ENCODE measurements at places on chromosomes 1 and 21.

DNA sequence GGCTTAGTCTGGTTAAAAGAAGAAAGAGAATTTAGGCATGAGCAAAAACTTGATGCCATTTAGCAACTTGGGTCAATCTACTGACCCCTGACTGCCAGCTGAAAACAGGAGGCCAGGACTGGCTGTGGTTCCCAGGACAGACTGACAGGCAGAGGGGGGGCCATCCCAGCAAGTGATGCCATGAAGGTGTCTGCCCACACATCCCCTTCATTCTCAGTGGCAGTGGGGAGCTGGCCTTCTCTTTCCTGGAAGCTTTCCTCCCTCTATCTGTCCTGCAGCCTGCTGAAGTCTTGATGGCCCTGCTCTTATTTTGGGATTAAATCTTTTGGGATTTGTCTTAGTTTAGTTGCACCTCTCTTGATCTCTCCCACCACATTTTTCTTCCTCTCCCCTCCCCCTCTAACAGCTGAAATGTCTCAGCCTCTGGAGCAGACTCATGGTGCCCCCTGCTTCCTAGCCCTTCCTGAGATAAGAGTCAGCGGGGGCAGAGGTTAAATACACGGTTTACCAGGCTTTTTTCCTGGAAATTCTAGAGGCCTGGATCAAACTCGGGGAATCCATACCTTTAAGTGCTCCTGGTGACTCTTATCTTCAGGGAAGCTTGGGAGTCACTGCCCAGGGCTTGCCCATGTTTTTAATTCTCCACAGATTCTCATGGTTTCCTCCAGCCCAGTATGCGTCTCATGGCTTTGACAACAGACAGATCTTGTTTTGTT lies 99.5 kb upstream of the TSPAN2 start:
- DNase-seq: no peak

DNA sequence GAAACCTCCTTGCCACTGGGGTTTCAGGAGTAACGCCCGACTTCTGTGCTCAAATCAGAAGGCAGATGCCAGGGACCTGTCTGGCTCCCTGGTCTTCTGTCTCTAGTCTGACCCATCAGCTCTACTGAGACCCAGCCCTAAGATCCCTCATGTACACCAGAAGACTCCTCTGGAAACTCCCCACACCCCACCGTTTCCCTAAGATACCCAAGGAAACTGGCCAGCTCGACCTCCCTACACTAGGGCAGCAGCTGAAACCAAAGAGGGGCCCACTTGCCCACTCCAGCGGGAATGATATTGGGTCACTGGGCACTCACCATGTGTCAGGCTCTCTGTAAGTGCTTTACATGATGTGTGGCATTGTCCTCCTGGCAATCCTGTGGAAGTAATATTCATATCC lies 469 bp upstream of the S100A16 start:
- DNase-seq: no peak

- peak; percentile 81 for DNase-seq
Measured at GRCh38 chr1:179002552-179003345, 22.9 kb upstream of the FAM20B start.

DNA sequence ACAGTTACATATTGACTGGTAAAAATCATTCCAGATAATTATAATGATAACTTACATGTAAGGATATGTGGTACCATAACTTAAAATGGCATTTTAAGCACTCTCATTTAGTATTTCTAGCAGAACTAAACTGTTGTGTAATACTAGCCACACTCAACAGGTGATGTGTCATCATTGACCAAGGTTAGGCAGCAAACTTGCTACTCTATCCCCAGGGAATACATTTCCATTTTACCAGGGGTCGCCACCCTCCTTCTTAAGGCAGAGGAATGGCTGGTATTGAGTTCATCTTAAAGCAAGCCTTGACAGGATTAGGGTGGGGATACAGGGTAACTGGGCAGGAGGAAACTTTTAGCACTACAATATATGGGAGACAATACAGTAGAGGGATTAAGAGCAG lies 259.8 kb upstream of the CAMK1G start:
- no peak for DNase-seq

DNA sequence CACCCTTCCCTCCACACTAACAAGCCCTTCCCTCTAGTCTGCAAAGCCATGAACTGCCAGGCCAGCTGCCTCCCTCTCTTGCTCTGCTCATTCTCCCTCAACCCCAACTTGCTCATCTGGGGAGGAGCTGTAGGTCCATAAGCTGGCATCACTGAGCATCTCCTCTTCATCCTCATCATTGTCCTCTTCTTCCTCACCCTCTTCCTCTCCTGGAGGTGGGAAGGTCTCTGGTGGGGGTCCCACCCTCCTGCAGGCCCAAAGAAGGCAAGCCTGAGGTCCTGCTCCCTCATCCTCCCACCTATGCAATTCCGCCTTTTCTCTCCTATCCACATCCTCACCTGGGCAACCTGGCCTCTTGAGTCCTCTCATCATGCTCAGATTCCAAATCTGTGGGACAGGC lies 2.7 kb downstream of the ZNF692 start:
- DNase-seq: no peak

DNA sequence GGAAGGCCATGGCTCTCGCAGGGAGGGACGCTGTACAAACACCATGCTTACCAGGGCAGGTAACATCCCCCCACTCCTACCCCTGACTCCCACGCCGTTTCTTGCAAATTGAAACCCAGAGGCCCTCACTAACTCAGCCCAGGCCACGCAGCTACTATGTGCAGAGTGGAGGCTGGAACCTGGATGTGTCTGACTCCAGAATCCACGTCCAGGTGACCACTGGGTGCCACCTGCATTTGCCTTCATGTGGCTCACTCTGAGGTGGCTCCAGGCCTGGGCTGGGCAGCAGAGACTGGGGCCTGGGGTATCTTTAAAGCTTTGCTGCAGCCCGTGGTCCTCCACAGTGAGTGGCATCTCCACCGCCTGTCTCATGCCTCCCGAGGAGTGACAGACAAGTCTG lies 29.6 kb upstream of the AJAP1 start:
- no peak for DNase-seq

- DNase-seq: no peak
Measured at GRCh38 chr1:94753171-94753972, 66.8 kb upstream of the SLC44A3 start.

- no peak for DNase-seq
Measured at GRCh38 chr1:222522105-222522915, 25.6 kb downstream of the HHIPL2 start.

DNA sequence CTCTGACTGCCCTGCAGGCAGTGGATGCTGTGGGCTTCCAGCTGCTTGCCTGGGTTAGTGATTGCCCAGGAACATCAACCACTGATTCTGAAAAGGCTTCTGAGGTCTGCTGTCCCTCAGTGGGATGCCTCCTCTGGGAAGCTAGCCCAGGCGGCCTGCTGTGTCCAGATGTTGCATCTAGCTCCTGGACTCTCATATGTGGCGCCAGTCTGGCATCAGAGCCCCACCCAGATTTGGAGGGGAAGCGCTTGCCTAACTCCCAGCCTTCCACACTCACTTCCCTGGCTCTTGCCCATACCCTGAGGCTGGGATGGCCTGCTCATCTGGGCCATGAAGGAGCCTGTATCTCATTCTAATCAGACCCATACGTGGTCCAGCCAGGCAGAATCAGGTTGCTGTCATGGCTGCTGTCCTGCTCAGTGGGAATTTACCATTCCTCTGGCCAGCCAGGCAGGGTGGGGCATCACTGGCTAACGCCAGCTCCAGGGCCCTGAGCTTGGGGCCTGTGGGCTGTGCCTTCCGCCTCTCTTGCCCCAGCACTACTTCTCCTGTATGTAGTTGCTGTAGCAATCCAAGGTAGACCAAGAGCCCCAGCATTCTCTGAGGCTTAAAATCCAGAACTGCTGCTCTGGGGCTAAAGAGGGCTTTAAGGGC lies 4.1 kb downstream of the CSF1 start:
- DNase-seq: no peak

- no peak for DNase-seq
Measured at GRCh38 chr1:53851571-53852285, 13.6 kb upstream of the NDC1 start.

DNA sequence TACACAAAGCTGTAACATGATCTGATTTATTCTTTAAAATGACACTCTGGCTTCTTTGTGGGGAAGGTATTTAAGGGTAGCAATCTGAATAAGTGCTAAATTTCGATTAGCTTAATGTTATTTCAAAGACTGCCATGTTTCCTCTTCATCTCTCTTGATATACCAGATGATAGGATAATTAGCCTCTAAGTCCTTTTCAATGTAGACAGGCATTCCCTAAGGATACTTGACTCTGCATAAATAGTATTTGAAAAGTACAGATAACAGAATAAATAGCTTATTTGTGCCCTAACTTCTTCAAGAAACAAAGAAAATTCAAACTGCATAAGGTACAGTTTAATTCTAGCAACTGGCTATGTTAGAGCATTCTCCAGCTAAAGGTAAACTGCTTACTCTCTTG lies 46.2 kb downstream of the ARHGAP29 start:
- no peak for DNase-seq

DNA sequence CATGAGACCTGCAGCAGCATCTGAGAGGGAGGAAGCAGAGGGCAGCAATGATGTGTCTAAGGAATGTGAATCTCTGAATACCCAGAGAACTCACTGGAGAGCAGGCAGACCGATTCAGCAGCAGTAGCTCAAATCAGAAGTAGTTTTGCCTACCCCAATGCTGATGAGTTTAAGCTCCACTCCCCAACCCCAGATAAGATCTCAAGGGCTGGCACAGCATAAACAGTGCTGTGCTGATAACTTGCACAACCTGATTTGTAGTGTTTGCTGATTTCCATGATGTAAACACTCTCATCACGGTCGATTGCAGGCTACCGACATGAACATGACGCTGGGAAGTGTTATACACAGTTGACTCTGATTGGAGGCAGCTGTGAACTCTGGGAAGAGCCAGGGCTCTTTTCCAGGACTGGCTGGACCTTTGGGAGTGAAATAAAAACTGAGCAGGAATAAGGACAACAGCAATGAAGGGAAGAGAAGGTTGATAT lies 11.2 kb upstream of the HMGCS2 start:
- DNase-seq: no peak

DNA sequence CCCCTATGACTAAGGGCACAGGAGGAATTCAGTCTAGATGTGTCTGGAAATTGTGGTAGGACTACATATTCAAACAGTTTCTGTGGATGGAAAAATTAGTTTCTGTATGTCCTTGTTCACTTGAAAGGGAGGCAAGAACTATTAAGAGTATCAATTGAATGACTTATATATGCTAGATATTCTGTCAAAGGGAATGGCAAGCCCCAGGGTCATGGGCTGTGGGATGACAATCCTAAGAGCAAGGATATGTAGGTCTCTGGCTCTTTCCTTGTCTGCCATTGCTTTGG lies 383.5 kb upstream of the B3GALT2 start:
- DNase-seq: no peak

DNA sequence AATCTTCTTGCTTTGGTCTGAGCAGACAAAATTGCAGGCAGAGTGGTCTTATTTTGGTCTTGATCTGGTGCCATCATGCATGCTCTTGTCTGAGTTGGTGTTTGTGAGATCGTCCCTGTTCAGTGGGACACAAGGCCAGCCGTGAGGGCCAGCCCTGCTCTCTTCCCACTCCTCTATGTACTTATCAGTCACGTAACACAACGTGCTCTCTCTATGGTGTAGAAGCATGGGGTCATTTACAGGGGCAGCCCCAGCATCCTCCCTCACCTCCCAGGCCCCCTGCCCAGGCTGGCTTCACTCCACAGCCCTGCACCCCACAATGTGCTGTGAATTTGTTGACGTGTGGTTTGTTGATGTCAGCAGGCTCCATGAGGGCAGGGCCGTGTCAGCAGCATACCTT lies 18.3 kb upstream of the UTS2 start:
- DNase-seq: no peak

- DNase-seq: no peak
Measured at GRCh38 chr1:89790592-89790991, 30.2 kb upstream of the LRRC8D start.

DNA sequence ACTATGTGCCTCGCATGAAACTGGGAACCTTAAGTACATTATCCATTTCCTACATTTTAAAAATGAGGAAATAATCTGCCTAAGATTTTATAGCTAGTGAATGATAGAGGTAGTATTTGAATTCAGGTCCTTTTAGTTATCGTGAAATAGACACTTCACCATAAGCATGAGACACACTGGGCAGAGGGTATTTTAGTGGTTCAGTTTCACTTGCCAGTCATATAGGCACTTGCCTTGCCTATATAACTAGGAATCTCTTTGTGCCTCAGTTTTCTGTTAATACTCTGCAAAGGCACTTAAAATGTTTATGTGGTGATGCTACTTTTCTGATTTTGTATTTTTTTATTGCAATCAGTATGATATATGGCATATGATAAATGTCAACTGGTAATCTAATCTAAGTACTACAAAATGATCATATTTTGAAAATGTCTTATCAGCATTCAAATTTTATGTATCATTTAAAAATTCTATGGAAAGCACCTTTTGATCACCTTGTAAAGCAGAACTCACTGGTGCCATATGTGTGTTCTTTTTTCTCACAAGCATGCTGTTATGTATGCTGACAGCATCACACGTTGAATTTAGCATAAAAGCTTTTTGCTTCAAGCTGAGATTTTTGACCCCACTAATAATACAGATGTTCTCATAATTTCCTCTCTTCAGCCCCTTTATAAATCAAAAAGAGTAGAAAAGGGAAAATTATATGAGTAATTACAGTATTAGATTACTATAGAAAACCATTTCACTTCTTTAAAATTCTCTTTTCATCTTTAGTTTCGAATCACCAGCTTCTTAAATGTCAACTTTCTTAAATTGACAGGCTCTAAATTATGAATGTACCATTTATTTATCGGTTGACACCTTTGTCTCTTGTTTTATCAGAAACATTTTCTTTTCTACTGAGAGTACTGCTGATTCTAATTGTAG lies 52.6 kb downstream of the RPS6KC1 start:
- DNase-seq: no peak

DNA sequence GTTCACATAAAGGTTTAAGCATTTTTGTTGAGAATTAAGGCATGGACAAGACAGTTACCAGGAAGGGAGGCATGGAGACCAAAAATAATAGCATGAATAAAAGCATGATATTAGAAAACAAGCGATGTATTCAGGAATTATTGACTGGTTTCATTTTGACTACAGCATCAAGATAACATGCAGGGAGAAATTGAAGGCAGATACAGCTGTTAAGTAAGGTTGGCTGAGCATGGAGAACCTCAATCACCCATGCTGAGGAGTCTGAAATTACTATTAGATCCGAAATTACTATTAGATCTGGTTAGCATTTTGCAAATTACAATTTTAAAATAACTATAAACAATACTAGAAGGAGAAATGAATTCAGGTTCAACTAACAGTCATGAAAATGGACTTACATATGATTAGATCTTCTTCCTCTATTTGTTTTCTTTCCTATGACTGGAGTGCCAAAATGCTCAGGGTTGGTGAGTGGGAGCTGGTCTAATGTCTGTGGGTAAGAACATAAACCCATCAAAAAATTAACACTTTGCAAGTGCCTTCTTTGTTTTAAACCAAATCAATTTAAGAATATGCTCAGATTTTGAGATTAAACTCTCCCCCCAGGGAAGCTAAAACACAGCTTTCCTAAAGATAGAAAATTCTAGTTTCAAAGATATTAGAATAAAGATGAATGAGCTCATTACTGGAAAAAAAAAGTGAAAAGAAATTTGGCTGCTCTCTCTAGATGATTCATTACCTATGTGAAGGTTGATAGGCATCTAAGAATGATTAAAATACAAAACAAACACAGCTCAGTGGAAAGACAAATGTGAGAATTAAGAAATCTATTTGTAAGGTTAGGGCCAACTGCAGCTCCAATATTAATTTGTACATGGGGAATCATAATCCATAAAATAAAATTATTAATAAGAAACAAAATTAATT lies 81.7 kb downstream of the ARID4B start:
- DNase-seq: no peak
